Activated CD4-positive, alpha-beta memory T cell treated with anti-CD3 and anti-CD28 coated beads, Interleukin-2, amount 10 ng/mL, durations not matched to agents 7 days and 5 days (primary cell): ENCODE measurements at places on chromosomes 7 and 10. TPM values are rescaled to one million over a fixed set of nuclear protein-coding genes. Genes with fewer than 3 reads are reported as not detected.

GRCh38 chr10:101782811-101783735 is at the start of gene NPM3:
Gene NPM3, minus strand, starts transcription at chr10:101783446. Its CDS starts 56 bp downstream, at chr10:101783390.
- peak within 1 kb of the TSS; percentile 80 for H3K27ac ChIP-seq
- peaks cover 7% of the 10 kb centered on the region for H3K27me3 ChIP-seq
- H3K36me3 ChIP-seq = peaks cover 35% of the 10 kb centered on the region
- peak; percentile 85 for DNase-seq

DNA sequence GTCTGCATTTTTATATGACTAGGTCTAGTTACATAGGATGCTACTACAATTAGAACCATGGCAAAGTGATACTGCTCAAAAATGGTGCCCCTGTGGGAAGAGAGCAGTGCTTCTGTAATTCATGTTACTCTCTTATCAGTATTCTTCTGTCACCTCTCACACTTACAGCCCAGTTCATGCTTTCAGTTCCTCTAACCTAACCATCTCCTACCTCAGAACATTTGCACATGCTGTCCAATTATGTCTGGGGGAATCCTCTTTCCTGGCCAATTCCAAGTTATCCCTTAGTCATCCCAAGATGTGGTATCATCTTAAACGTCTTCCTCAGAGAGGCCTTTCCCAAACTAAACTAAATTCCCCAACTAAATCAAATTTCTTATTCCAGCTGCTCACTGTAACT is 190.2 kb downstream of the RELN start:
- no peaks in the 10 kb centered on the region for H3K27me3 ChIP-seq
- no peaks in the 10 kb centered on the region for H3K4me1 ChIP-seq
- no peak for DNase-seq
- H3K27ac ChIP-seq = no peak overlapping the region
- no peak overlapping the region for H3K4me3 ChIP-seq
- H3K36me3 ChIP-seq = no peaks in the 10 kb centered on the region

GRCh38 chr7:40753455-40753854 is 618.6 kb downstream of the SUGCT start:
- H3K27ac ChIP-seq = no peak overlapping the region
- no peaks in the 10 kb centered on the region for H3K36me3 ChIP-seq
- no peak for DNase-seq
- no peaks in the 10 kb centered on the region for H3K27me3 ChIP-seq

DNA sequence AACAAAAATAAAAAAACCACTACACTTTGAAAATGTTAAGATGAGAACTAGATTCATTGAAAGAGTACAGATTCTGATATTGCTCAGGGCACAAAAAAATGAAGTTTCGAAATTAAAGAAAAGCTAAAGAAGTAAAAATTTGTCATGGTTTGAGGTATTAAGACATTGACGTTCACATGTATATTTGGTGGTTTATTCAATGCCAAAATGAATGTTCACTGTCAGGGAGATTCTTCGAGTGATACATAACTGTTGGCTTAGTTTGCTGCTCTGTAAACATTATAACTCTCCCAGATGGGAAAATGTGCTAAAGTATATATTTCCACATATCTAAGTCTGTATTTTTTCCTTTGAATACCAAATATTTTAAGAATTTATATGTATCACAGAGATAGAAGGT is 345.0 kb downstream of the SEMA3D start:
- DNase-seq = no peak
- H3K27ac ChIP-seq = no peak overlapping the region
- H3K4me3 ChIP-seq = no peak overlapping the region
- H3K27me3 ChIP-seq = no peaks in the 10 kb centered on the region
- no peaks in the 10 kb centered on the region for H3K36me3 ChIP-seq

- no peaks in the 10 kb centered on the region for H3K36me3 ChIP-seq
- no peak overlapping the region for H3K27ac ChIP-seq
- DNase-seq = no peak
- peaks cover 24% of the 10 kb centered on the region for H3K27me3 ChIP-seq
Measured at GRCh38 chr10:101273330-101273729, 44.1 kb upstream of the LBX1 start.

DNA sequence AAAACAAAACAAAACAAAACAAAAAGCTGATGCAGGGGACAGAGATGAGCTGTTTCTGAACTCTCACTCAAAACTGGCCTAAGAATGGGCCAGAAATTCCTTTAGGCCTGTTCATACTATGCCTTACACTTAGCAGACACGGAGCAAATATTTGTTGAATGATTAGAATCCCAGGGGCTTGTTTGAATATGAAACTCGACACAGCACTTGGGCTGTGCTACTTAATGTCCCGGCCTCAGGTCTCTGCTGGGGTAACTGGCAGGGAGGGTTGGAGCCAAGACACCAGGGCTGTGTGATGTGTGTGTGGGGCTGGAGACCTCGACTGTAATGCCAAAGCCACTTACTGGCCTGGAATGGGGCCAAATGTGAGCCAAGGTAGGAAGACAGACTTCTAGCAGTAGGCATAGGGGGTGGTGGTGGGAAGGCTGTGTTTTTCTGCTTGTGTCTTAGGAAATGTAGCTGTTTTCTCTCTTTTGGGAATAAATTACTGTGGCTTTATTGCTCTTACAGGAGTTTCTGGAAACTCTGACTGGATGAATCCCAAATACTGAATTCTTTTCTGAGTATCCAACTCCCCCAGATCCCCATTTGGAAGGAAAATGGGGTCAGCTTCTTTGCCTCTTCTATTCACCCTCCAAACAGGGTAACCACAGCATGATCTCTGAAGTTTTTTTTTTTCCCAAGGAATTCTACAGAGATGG is 66.7 kb downstream of the EMX2 start:
- DNase-seq = no peak
- no peaks in the 10 kb centered on the region for H3K27me3 ChIP-seq
- no peak overlapping the region for H3K27ac ChIP-seq
- H3K4me3 ChIP-seq = no peak overlapping the region
- H3K36me3 ChIP-seq = no peaks in the 10 kb centered on the region

DNA sequence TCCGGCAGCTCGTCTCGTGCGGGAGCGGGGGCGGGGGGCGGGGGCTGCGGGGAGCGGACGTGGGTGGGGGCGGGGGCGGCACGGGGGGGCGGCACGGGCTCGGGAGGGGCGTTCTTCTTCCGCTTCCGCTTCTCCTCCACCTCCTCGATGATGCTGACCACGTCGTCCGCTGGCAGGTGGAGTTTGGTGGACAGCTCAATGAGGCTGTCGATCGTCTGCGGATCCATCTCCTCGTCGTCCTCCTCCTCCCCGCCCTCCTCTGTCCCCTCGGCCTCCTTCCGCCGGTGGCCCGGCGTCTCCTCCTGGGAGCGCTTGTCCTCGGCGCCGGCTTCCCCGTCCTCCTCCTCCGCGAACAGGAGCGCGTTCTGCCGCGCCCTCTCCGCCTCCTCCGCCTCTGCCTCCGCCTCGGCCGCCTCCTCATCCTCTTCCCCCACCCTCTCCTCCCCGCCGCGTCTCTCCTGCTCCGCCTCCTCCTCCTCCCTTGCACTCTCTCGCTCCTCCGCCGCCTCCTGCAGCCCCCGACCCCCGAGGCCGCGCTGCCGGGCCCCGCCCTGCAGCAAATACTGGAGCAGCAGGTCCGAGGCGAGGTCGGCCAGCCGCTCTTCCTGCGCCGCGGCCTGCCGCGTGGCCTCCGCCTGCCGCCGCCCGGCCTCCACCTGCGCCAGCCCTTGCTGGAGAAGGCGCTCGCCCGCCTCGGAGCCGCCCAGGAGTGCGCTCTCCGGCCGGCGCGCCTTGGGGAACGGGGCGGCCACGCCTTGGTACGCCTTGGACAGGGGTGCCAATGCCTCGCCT is 1.9 kb downstream of the VGF start:
- peak overlapping the region; percentile 71 for H3K4me3 ChIP-seq
- H3K4me1 ChIP-seq = peaks cover 33% of the 10 kb centered on the region
- peak; percentile 58 for DNase-seq
- peaks cover 20% of the 10 kb centered on the region for H3K36me3 ChIP-seq

GRCh38 chr7:105759670-105760550 is 116.5 kb downstream of the ATXN7L1 start:
- H3K4me3 ChIP-seq = no peak overlapping the region
- no peak overlapping the region for H3K27ac ChIP-seq
- H3K27me3 ChIP-seq = peaks cover 10% of the 10 kb centered on the region
- H3K4me1 ChIP-seq = peaks cover 30% of the 10 kb centered on the region

The GSAP gene
- total RNA-seq = 5.9 TPM
